ENCODE measurements at places on chromosomes 6 and 20.

- no peak for DNase-seq
Measured at GRCh38 chr20:31474758-31475427, at the start of the genes DEFB124 and REM1. Gene DEFB124, minus strand, starts transcription at chr20:31475127. Its CDS starts 2,114 bp downstream, at chr20:31473013. Gene REM1, plus strand, starts transcription at chr20:31475288. Its CDS starts 1,158 bp downstream, at chr20:31476446.

- no peak for DNase-seq
Measured at GRCh38 chr20:42024653-42025052, 406.5 kb upstream of the CHD6 start.

- DNase-seq = no peak
Measured at GRCh38 chr6:53906103-53906502, 111.3 kb downstream of the LRRC1 start.

DNA sequence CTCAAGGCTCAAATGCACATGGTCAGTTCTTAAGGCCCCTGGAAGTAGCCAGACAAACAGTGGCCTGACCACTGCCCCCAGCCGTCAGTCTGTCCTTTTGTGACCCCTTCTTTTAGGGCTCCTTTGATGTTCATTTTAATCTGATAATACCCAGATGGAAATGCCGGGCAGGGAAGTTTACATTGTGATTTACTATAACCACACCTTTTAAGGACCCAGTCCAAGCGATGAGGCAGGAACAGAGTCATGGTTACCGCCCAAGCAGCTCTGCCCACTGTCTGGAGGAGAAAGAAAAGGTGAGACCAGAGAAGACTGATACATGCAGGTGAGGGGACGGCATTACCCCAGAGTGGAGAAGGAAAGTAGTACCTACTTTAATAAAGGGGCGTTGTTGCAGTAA lies 110.6 kb downstream of the PLEKHG1 start:
- no peak for DNase-seq
